ENCODE measurements at places on chromosomes 2 and 18.
A peak's percentile ranks its signal among the peaks of the same experiment; 100 is the strongest.

DNA sequence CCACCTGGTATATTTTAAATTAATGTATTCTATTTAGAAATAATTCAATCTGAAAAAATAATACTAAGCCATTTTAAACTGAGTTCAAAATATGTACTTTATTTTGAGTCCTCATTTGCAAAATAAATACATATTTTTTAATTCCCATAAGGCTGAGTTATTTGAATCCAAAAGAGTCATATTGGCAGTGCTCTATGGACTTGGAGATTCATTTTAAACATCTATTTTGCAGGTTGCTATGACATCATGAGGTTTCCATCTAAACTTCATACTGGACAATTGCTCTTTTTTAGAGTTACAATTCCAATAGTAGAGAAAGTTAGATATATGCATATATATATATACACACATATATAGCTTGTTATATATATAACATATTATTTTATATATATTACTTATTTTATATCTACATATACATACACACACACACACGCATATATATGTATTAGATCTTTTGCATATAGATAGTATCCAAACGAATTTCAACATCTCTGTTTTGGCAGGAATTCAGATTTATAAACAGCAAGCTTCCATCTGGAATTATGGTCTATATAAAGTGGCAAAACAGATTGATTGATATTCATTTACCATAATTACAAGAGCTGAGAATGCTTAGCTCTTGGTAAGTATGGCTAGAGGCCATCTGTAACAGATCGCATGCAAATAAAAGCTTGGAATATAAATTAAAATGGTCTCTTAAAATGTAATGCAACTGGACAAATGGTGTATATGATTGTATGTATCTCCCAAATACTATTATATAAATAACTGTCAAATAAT lies 34.9 kb downstream of the NOL4 start:
- DNase-seq = no peak

DNA sequence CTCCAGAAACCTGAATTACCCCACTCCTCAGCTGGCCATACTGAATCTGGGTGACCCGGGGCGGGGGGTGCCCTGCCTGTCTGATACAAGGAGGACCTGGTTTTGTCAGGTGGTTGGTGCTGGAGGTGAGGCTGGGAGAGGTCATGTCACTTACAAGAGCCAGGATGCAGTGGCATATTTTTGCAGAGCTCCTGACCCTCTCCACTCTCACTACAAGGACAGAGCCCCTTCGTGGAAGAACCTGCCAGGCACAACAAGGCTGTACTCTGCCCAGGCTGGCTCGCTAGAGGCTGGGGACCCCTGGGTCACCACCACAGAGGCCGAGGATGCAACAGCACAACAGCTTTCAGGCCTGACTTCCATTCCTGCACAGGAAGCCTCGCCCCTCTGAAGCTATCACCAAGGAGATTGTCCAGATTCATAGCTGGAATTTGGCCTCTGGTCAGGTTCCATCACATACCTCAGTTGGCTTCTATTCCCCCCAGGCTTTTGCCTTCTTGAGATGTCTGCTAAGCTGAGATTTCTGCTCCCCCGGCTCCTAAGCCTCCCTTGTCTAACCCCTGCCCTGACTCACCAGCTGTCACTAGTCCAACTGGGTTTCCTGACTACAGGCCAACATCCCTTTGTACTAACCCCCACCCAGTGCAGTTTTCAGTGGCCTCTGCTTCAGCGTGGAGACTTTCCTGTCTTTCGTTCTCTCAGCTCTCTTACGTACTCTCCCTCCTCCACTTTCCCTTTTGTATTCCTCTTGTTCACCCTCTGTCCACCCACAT lies 132.5 kb upstream of the EPAS1 start:
- peak; percentile 99 for DNase-seq

GRCh38 chr2:147660680-147661079 lies 184.1 kb upstream of the ACVR2A start:
- no peak for DNase-seq

GRCh38 chr18:48790869-48791635 lies 159.7 kb downstream of the SMAD7 start:
- no peak for DNase-seq

DNA sequence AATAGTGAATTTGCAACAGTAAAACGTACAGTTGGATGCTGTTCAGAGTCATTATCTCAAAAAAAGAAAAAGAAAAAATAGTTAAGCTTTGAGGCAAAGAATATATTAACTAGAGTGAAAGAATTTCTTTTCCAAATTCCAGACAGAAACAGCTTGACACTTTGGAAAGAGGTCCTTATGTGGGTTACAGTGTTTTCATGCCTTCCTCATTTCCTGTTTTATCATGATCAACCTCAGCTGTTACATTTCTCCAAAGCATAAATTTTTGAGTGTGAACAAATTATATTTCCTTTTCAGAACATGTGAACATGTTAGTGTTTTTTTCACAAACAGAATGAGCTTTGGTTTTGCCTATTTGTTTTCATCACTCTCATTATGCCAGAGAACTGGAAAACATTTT lies 13.6 kb downstream of the FRZB start:
- DNase-seq = no peak

DNA sequence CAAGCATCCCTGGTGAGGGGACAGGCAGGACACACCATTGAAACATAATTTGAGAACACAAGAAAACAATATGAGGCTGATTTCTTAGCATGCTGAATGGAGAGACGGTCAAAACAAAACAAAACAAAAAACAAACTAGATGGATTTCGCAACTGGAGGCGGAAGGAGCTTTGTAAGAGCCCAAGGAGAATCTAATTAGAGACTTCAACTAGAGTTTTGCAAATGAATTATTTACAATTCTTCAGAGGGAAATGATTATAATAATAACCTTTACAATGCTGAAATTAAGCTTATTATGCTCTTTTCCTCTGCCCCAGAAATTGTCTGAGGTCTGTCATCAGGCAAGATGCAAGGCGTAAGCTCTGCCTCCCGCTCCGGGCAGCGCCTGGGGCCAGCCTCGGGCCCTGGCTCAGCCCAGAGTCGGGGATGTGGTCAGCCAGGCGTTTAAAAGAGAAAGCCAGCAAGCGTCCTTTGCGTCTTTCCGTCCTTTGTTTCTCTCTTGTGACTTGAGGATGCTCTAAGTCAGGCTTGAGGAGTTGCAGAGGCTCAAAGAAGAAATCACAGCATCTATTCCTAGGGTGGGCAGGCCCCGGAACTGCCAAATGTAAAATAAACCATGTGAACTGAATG lies 139.6 kb downstream of the TWIST2 start:
- no peak for DNase-seq

DNA sequence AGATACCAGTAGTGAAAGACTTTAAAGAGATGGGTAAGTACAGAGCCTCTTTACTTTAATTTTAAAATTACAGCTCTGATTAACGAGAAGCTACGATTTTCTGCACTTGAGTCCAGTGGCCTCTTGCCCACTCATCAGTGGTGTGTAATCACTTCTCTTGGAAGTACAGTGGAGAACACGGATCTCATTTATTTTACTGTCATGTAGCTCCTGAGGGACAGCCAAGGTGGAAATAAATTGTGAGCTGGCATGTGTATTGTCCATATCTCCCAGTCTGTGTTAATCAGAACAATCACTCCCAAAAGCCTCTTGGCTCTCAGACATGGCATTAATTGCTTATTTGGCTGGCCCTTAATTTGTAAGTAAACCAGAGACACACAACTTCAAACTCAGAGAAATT lies 69.4 kb downstream of the LOXHD1 start:
- no peak for DNase-seq

GRCh38 chr2:9166579-9167377 lies 39.8 kb upstream of the ASAP2 start:
- DNase-seq = no peak

GRCh38 chr18:6879508-6880195 lies 150.1 kb downstream of the ARHGAP28 start:
- no peak for DNase-seq

DNA sequence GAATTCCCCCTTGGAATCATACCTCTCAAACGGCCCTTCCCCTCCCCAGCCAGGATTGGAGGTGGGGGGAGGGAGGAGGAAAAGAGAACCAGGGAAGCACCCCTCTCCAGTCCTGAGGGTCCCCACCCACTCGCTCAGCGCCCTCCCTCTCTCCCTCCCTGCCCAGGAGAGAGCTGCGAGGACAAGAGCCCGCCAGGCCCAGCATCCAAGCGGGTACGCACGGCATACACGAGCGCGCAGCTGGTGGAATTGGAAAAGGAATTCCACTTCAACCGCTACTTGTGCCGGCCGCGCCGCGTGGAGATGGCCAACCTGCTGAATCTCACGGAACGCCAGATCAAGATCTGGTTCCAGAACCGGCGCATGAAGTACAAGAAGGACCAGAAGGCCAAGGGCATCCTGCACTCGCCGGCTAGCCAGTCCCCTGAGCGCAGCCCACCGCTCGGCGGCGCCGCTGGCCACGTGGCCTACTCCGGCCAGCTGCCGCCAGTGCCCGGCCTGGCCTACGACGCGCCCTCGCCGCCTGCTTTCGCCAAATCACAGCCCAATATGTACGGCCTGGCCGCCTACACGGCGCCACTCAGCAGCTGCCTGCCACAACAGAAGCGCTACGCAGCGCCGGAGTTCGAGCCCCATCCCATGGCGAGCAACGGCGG lies 14.4 kb downstream of the HOXD3 start:
- no peak for DNase-seq
